Foreskin melanocyte (primary cell): ENCODE measurements at places on chromosomes 1 and 21.

DNA sequence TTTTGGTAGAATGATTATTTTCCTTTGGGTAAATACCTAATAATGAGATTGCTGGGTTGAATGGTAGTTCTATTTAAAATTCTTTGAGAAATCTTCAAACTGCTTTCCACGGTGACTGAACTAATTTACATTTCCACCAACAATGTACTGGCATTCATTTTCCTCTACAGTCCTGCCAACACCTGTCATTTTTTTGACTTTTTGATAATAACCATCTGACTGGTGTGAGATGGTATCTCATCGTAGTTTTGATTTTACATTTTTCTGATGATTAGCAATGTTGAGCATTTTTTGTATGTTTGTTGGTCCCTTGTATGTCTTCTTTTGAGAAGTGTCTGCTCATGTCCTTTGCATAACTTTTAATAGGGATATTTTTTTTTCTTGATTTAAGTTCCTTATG lies 23.5 kb downstream of the KCNK2 start:
- DNase-seq = no peak

GRCh38 chr1:195462646-195463045 lies 1145.6 kb downstream of the KCNT2 start:
- no peak for DNase-seq

DNA sequence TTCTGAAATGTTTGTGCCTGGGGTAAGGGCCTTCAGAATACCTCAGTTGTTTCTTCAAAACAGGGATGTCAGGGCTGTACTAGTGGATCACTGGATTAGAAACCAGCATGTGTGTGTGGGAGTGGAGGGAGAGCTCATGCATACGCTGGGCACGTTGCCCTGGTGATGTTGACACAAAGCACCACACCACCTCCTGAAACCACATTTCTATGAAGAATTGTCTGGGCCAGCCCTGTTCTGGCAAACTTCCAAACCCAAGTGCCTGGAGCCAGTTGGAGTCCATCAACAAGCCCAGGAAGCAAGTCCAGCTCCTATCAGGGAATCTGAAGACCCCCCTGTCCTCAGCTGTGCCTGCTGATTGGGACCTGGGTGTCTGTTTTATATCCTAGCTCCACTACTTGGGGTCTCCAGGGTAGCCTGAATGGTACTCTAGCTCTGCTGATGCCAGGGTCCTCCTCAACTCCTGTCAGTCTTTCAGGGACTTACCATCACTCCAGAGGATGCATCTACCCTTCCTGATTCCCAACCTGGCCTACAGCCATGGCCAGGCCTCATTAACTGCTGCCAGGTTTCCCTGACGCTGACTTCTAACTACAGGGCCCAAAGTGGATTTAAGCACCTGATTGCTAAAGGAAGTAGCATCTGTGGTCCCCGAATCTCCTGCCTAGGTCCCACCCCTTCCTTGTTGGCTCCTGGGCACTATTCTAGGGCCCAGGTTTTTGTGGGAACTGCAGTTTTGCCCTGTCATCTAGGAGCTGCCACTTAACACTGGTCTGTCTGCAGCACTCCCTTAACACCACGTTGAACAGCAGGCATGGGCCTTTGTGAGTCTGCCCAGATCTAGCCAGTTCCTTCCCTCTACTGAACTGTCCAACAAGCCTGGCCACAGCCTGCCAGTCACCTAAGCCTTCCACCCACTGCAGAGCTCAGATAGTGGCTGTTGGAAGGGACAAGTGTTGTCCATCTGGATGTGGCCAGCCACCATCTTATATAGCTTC lies 45.5 kb downstream of the LPAR3 start:
- peak; percentile 97 for DNase-seq

DNA sequence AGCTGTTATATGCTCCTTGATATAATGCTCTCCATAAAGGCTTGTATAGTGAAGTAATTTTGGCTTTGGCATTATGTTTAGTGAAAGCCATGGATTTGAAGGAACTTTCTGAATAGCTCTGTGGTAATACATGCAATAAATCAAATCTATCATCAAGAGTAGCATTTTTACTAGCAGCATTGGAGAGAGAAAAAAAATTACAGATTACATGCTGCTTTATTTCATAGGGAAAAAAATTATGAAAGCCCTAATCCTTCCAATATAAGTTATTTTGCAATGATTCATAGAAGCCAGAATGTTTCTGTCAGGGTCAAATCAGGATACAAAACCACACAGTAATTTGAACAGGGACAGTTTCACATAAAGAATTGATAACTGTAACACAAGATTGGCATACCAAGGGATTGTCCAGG lies 250.0 kb downstream of the SPATA17 start:
- no peak for DNase-seq

- no peak for DNase-seq
Observed at GRCh38 chr1:196531737-196532524, 76.3 kb downstream of the KCNT2 start.

- DNase-seq = no peak
Observed at GRCh38 chr1:173878251-173878650, 10.1 kb downstream of the ZBTB37 start.

- DNase-seq = no peak
Observed at GRCh38 chr1:43372172-43372571, 4.4 kb upstream of the ELOVL1 start.

DNA sequence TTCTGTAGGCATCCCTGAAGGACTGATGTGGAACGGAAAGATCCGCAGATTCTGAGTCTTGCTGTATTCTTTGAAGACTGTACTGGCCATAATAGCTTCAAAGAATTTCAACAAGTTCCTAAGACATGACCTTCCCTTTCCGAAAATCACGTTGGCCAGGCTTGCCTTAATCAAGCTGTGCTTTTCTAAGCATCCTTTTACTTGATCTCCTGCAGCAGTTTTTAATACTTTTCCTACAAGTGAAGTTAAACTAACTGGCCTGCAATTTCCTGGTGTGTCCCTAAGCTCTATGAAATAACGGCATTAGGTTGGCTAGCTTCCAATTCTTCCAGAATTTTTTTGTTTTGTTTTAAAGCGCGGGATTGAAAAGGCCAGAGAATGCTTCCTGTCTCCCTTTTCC lies 40.3 kb downstream of the SPAG17 start:
- DNase-seq = no peak

DNA sequence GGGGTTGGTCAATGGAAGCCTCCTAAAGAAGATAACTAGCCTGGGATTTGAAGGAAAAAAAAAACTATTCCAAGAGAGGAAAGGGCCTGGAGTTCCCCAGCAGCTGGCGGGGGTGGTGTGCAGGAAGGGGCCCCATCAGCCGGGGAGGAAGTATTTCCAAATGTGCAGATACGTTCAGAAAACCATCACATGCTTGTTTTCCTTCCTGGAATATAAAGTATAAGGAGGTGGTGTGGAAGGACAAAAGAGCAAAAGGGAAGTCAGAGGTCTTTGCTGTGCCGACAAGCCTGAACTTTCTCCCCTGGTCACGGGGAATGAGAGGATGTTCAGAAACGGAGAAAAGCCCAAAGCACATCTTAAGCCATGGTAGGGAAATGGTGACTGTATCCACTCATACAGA lies 72.0 kb upstream of the BACE2 start:
- DNase-seq = no peak

DNA sequence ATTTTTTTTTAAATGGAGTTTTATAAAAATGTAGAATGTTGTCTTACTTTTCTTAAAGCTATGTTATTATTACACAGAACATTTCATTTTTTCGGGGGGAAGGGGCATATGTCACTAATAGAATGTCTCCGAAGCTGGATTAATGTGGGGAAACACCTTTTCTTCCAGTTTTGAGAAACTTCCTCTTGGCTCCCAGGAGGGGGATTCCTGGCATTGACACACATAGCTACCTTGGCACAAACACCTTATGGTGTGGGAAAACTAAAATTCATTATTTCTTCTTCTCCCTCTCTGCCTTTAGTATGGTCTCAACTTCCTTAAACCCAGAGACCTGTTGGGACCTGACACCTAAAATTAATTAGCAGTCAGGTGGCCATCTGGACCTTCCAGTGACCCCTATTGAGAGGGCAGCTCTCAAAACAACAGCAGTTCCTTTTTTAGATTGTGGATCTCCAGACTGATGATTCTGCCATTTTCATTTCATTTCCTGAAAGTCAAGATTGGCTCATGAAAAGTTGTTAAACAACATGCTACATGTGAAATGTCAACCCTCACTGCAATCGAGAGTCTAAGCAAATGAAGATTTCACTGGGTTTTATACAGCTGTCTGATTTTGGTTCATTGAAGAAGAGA lies 70.1 kb upstream of the EDEM3 start:
- DNase-seq = no peak

- peak; percentile 41 for DNase-seq
Observed at GRCh38 chr1:107782217-107782845, 182.6 kb downstream of the VAV3 start.

DNA sequence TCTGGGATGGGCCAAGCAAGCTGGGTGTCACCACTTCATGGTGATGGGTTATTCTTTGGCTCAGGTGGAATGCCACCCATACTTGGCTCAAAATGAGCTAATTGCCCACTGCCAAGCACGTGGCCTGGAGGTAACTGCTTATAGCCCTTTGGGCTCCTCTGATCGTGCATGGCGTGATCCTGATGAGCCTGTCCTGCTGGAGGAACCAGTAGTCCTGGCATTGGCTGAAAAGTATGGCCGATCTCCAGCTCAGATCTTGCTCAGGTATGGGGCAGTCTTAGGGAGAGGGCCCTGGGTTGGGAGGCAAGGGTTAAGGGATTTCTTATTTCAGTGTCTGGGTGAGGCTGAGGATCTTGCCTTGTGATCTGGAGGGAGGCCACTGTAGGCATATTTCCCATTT lies 15.4 kb upstream of the NASP start:
- no peak for DNase-seq

DNA sequence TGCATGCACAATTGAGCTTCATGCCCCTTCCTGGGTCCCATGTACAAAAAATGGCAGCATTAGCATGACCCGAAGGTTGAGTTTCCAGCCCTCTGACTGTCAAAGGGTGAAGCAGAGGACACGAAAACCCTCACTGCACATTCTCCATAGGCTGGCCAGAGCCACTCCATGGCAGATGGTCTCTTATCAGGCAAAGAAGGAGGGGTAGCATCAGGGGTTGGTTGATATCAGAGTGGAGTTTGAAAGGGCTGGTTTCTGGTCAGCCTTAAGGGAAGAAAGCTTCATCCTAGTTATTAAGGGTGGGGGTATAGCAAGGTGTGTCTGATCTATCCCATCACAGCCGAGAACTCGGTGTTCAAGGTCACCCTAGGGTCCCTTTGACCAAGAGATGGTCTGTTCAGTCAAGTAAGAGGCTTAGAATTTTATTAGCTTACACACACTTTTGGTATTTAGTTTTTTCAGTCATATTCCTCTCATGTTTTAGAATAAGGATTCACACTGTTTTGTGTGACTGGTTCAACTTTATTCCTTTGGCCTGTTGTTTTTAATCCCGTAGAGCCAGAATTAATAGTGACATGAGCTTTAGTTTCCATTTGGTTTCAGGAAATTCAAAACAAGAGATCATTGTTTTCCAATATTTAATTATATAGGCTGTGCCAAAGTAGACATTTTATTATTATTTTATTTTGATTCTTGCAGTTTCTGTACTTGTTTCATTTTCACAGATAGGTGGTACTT lies 199.9 kb upstream of the FMN2 start:
- peak; percentile 36 for DNase-seq

GRCh38 chr21:41167348-41168342 lies at the start of gene BACE2:
Gene BACE2 (plus strand): TSS chr21:41168160. CDS start chr21:41168264, 104 bp downstream.
- peak; percentile 56 for DNase-seq

GRCh38 chr1:172184506-172185191 lies 235.8 kb upstream of the C1orf105 start:
- DNase-seq = no peak

DNA sequence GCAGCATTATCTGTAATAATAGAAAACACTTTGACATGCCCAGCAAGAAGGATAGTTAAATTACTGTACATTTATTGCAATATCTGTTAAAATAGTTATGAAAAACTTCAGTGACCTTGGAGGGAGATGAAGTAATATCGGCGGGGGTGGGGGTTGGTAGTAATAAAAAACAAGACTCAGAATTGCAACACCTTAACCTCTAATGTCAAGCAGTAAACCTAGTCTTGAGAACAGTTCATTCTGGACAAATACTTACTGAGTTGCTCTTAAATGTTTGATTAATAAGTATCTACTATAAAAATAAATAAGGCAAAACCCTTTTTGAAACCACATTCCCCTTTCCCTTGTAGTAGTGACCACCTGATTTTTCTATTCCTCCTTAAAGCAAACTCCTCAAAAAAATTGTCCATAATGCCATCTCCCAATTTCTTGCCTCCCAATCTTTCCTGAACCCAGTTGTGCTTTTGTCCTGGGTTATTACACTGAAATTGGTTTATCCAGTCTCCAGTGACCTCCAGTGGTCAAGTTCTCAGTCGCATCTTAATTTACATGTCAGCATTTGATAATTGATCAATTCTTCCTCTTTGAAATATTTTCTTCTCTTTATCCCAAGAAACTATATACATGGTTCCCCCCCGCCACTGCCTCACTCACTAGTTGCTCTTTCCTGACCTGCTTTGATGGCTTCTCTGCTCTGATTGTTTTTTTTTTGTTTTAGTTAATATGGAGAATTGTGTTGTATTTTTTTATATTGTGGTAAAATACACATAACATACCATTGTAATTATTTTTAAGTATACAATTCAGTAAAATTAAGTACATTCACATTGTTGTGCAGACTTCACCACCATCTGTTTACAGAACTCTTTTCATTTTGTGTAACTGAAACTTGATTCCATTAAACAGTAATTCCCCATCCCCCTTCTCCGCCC lies 36.8 kb downstream of the RAP1A start:
- peak; percentile 31 for DNase-seq

DNA sequence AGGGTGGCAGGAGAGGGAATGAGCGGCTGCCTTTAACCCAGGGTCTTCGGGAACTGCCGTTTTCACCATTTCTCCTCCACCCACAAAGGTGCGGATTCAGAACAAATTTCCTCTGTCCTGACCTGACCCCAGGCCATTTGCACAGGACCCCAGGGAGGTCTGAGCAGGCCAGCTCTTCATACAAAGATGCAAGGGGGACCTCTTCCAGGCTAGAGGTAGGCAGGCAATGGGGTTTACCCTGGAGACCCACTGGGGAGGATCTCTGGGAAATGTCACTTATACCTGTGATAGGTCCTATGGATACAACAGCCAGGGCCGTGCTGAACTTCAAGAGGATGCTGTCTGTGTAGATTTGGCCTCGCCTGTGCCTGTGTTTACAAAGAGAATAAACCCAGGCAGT lies 89.7 kb upstream of the VAMP3 start:
- DNase-seq = no peak
